ENCODE measurements at places on chromosomes 13 and 19.
A peak's percentile ranks its signal among the peaks of the same experiment; 100 is the strongest.

DNA sequence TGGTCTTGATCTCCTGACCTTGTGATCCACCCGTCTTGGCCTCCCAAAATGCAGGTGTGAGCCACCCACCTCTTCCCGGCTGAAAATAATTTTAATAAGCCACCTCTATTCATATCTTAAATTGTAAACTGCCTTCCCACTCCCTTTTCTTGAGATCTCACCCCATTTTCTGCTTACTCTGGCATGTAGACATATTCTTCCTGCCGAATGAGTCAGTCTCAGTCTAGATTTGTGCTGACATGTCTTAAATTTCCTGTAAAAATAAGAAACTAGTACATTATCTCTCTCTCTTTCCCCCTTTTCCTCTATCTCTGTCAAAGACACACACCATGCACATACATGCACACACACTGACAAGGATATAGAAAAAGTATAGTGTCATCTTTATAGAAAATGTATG lies 60.9 kb downstream of the THSD1 start:
- no peak for DNase-seq

DNA sequence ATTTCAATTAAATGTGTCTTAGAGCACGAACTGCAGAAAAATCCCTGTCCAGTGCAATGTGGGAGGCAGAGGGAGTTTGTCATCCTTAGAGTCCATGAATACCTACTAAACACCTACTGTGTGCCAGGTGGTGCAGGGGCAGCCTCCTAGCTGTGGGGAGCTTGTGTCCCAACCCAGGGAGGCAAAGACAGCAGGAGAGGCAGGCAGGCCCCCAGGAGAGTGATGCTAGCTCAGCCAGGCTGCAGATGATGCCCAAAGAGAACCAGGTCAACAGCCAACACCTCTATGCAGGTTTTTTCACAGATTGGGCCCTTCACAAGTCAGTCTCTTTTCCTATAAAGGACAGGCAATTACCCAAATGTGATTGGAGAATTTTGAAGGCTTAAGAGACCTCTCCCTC lies 108.2 kb upstream of the UQCRFS1 start:
- no peak for DNase-seq

DNA sequence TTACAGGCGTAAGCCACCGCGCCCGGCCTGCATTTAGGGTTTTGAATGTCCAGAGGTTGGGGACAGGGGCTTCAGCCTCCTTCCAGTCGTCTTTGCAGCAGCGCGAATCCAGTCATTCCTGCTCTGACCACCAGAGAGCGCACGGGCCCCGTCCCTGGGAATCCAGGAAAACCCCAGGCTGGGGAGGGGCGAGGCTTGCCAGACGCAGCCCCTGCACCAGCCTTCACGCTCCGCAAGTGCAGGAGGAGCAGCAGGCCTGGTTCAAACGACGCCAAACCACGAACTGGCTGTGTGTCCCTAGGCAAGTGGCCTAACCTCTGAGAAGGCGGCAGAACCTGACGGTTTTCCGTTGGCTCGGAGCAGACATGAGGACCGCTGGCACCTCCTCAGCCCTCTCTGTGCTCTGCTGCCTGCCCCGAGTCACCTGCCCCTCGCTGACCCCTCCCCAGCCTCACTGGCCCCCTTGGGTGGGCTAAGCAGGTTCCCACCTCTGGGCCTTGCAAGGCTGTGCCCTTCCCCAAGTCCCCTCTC lies 2.0 kb upstream of the RNF126 start:
- DNase-seq: peak; percentile 81

- DNase-seq: no peak
These were observed 52.1 kb downstream of the ZNRF4 start for GRCh38 chr19:5507065-5507909.

DNA sequence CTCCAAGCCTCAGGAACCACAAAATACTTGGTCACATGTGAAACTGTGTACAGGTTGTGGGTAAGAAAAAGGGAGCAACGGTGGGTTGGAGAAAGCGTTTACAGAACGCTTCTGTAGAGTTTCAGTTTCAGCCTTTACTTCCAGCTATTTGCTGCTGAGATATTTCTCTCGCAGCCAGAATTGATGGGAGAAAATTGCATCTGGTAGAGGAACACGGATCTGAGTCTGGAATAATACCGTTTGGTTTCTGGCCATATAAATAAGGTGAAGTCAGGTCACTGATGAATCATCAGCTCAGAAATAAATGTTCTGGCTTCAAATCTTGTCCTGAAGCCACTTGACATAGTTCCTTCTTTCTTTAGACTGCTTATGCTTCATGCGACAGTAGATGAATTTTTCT lies 20.3 kb upstream of the RFC3 start:
- no peak for DNase-seq

GRCh38 chr13:106958621-106959048 lies 390.7 kb upstream of the ARGLU1 start:
- DNase-seq: no peak

DNA sequence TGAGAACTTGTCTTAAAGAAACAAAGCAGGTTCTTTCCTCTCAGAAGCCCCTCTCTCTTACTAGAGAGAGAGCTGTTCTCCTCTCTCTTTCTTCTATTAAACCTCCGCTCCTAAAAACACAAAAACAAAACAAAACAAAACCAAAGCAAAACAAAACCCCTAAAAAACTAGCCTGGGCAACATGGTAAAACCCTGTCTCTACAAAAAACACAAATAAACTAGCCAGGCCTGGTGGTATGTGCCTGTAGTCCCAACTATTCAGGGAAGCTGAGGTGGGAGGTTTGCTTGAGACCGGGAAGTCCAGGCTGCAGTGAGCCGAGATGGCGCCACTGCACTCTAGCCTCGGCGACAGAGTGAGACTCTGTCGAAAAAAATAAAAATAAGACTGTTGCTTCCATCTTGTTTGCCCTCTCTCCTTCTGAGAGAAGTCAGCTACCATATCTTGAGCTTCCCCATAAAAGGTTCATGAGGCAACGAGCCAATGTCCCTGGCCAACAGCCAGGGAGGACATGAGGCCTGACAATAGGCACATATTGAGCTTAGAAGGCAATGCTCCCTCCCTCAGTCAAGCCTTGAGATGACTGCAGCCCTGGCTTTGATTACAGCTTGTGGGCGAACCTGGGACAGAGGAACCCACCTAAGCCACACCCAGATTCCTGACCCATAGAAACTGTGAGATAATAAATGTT lies 17.5 kb upstream of the FLT3 start:
- no peak for DNase-seq

- no peak for DNase-seq
These were observed 49.6 kb downstream of the DOCK9 start for GRCh38 chr13:98927951-98928927.

GRCh38 chr13:52127378-52127777 lies 1.5 kb downstream of the NEK5 start:
- DNase-seq: no peak

DNA sequence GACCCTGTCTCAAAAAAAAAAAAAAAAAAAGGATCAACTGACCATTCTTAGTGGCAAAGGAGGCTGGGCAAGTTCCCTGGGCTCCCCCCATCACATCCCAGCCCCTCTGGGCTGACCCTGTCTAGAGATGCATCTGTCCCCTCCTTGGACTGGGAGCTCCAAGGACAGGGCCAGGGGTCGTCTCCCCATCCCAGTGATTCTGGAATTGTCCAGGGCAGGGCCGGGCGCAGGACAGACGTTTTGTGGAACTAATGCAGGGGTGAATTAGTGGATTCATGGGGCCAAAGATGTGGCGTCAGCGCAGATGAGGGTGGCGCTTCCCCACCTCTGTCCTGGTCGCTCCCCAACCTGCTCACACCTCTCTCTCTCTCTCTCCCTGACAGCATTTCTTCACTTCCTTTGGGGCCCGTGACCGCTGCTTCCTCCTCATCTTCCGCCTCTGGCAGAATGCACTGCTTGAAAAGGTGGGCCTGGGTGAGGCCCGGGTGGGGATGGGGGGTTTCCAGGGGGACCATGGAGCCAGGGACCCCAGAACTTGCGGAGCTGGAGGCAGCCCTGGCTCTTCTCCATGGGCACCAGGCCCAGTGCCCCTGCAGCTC lies 11.1 kb downstream of the GRAMD1A start:
- peak; percentile 43 for DNase-seq

DNA sequence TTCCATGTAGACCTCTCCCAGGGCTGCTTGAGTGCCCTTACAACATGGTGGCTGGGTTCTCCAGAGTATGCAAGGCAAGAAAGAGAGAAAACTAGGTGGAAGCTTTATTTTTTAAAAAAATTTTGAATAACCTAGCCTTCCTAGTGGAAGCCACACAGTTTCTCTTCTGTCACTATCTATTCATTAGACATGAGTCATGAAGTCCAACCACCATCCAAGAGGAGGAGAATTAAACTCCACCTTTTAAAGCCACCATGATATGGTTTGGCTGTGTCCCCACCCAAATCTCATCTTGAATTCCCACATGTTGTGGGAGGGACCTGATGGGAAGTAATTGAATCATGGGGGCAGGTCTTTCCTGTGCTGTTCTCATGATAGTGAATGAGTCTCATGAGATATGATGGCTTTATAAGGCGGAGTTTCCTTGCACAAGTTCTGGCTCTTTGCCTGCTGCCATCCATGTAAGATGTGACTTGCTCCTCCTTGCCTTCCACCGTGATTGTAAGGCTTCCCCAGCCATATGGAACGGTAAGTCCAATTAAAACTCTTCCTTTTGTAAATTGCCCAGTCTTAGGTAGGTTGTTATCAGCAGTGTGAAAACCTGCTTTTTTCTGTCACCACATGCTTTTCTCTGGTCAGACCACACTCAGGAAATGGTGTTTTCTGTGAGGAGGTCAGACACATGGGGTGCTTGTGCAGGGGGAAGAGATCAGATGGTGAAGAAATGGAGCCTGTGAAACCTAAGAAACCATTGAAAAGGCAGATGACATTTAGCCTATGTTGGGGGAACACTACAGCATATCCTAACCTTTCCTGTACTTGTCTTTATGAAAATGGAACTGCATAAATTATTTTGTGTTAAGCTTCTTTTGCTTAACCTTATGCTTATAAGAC lies 57.7 kb downstream of the ANKRD10 start:
- DNase-seq: no peak

GRCh38 chr13:60509601-60510386 lies 112.8 kb downstream of the TDRD3 start:
- DNase-seq: no peak

DNA sequence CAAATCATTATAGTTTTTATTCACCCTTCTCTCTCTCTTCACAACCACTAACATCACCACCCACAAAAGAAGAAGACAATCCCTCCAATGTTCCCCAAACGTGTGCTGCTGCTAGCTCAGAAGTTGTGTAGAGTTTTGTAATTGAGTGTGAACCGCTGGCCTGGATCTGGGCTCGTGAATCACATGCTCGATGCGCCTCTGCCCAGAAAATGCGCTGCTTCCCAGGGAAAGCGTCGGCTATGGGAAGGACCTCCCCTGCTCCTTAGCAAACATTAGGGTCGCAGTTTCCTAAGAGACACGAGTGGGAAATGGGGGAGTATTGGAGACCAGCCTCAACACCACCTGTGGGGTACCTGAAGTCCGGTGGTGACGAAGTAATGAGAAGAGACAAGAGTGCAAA lies 38.4 kb upstream of the ZNF726 start:
- DNase-seq: no peak

DNA sequence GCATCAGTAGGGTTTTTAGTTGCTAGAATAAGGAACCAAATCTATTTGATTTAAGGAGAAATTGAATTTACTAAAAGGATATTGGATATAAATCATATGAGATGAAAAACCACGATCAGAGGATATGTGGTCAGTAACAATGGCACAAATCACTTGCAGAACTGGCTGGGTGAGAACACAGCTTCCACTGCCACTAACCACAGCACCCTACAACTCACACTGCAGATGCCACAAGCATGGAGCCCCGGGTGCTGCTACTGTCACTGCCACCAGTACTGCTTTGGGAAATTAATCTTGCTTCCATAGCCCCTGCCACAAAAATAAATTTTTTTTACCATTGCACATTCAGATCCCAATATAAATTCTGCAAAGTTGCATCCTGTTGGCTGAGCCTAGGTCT lies 40.6 kb upstream of the KLF12 start:
- DNase-seq: no peak

GRCh38 chr19:35142606-35143230 lies 337 bp upstream of the FXYD7 start:
- peak; percentile 72 for DNase-seq

DNA sequence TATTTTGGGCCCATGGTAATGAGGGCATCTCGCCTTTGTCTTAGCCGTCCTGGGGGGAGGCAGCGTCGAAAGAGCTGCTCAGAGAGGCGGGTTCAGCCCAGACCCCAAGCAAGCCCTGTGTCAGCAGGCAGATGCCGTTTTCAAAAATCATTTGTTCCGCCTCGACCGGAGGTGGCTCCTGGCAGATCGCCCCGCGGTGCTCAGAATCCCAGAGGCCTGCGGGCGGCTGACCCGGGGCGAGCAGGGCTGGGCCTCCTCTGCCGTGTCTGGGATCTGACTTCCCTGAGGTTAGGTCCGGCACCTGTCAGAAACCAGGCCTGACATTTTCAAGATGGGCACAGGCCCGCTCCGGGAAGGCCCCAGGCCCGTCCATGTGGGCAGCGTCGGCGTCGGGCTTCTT lies 36.1 kb downstream of the CRTC1 start:
- DNase-seq: no peak

DNA sequence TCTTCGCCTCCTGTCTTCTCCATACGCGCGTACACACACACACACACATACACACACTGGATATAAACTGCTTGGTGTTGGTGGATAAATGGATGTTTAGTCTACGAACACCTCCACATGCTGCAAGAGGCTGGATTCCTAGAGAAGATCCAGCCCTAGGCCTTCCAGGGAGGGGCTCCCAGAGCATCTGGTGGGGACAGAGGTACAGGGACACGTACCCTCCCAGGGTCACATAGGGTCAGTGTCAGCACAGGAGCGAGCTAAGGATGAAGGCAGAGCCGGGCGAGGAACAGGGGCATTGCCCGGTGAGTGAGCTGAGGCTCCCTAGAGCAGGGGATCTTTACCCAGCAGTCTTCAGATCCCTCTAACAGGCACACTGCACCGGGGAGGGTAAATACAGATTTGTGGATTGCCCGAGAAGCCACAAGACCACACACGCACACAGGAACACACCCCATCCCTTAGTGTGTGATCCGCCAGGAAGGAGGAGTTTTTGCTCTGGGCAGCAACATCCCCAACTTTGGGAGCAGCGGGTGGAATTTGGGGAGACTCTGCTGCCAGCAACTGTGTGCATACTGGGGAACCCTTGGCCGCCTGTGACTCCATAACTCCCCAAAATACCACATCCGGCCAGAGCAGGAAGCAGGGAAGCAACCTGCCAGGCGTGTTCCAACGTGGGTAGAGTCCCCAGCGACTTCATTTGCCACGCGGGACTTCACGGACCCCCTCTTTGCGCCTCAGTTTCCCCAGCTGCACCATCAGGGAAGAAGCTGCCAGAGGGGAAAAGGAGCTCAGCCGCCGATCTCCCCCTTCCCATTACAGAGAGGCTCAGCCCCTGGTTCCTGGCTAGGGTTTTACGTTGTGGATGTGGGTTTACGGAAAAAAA lies 5.8 kb upstream of the TLE2 start:
- no peak for DNase-seq

- no peak for DNase-seq
These were observed 53.8 kb downstream of the DPY19L3 start for GRCh38 chr19:32459204-32459865.

- no peak for DNase-seq
These were observed 5.1 kb downstream of the OR10H1 start for GRCh38 chr19:15810335-15810734.

GRCh38 chr13:113901642-113902041 lies 37.8 kb upstream of the GAS6 start:
- DNase-seq: no peak

All from CD4-positive, alpha-beta T cell treated with Interleukin-15 for 1 hour (primary cell).